ENCODE measurements at places on chromosomes 16 and 17. TPM values are rescaled to one million over a fixed set of nuclear protein-coding genes. Genes with fewer than 3 reads are reported as not detected.

DNA sequence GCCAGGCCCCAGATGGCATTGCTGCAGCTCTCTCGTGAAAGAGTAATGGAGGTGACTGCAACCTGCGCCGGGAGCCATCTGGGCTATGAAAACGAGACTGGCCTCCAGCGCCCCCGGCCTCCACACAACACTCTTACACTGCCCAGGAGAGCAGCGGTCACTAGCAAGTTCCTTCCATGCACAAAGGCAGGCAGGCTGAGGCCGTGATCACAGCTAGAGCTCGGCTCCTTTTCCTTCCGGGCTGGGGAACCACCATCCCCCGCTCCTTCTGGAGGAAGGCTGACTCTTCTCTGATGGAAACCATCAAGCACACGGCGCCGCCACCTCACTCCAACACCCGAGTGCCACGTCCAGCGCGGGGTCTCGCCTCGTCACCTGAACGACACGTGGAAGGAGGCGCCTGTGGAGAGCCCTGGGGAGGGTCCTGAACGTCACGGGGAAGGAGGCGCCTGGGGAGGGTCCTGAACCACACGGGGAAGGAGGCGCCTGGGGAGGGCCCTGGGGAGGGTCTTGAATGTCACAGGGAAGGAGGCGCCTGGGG, 61.9 kb downstream of the KLHDC4 start:
- DNase-seq: no peak

GLG1 gene
- total RNA-seq: 139 TPM

RNU2-1 gene
- 2,656 TPM for total RNA-seq

DNA sequence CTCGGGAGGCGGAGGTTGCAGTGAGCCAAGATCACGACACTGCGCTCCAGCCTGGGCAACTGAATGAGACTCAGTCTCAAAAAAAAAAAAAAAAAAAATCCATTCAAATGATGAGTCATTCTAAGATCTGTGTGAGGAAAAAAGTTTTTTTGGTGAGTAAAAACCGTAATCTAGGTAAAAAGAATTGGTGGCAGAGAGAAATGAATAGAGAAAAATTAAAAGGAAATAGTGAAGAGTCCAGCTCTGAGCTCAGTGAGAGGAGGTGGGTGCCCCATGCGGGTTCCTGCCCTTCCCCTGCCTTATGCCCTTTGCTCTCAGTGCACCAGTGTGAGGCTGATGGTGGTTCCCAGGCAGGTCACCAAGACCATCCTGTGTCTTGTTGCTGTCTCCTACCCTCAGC, 20.9 kb downstream of the GAN start:
- DNase-seq: no peak

- peak; percentile 10 for DNase-seq
These were observed 1.0 kb upstream of the KCNJ2 start for GRCh38 chr17:70168044-70168976.

DNA sequence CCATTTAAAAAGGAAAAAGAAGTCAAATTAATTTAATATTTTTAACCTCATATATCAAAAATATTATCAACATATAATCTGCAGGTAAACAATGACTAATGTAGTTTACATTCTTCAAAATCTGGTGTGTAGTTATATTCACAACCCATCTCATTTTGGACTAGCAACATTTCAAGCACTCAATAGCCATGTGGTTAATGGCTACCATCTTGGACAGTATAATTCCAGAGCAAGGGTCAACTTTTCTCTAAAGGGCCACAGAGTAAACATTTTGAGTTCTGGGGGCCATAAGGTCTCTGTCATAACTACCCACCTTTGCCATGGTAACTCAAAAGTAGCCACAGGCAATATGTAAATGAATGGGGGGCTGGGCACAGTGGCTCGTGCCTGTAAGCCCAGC, 153.9 kb downstream of the PARN start:
- no peak for DNase-seq

ITGA2B gene
- 12.3 TPM for total RNA-seq

GRCh38 chr16:4338125-4338582, 13.0 kb downstream of the PAM16 start:
- DNase-seq: no peak

Measured in H1 (cell line).